ENCODE measurements at places on chromosomes 12 and 14.

DNA sequence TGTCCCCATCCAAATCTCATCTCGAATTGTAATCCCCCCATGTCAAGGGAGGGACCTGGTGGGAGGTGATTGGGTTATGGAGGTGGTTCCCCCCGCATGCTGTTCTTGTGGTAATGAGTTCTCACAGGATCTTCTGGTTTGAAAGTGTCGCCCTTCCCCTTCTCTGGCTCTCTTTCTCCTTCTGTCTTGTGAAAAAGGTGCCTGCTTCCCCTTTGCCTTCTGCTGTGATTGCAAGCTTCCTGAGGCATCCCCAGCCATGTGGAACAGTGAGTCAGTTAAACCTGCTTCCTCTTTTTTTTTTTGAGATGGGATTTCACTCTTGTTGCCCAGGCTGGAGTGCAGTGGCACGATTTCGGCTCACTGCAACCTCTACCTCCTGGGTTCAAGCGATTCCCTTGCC, 104.0 kb downstream of the CCDC91 start:
- no peak for DNase-seq

- peak; percentile 93 for DNase-seq
Measured at GRCh38 chr12:86256163-86256562, at the start of gene MGAT4C. TSS of gene MGAT4C (minus strand) at chr12:86256391.

GRCh38 chr14:43981135-43981768, 525.8 kb downstream of the FSCB start:
- DNase-seq = no peak

DNA sequence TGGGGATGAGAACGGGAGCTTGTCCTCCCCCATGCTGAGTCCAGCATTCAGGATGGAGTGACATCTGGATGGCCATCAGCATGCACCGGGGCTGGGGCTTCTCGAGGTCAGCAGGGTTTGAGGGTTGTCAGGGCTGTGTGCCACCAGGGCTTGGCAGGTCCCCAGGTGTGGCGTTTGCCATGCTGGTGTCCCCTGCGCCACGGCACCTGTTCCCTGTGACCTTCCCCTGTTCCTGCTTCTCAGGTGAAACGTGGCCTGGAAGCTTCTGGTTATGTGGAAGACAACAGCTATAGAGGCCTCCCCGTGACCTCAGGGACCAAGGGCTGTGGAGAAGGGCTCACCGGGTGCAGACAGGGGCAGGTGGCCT, 152.4 kb downstream of the KIF26A start:
- DNase-seq = no peak

GRCh38 chr14:102058146-102058545, 28.7 kb downstream of the HSP90AA1 start:
- no peak for DNase-seq

DNA sequence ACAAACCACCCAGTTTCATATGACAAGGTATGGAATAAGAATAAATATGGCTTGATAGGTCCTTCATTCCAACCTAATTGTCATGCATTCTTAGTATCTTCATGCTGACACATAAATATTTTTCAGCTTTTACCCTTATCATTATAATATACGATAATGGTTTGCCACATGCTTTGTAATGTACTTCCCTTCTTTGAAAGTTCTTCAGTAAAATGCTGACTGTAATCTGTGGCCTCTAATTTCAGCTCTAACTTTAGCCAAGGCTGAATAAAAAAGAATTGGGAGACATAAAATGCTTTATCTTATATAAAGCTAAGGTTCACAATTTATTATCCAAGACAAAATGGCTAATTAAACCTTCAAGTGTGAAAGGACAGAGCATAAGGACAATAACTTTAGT, 2.6 kb upstream of the MAP4K5 start:
- DNase-seq = no peak

DNA sequence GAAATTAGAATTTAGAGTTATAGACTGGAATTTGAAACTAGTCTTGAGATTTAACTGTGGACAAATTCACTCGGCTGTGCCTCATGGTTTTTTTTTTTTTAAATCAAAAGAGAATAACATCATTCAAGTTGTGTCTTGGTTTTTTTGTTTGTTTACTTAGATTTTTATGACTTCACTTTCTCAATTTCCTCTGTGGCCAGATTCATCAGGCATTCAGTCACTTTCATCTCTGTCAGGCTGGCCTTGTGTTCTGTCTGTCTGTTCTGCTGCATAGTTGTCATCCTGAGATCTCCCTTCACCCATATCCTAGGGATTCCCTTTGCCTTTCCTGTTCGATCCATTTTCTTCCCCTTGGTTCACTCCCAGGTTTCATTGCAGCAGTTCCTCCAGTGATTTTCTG, 10.0 kb downstream of the MARK3 start:
- no peak for DNase-seq

GRCh38 chr14:55777877-55778276, 197.9 kb downstream of the KTN1 start:
- no peak for DNase-seq

GRCh38 chr12:67709367-67709954, 60.9 kb downstream of the DYRK2 start:
- no peak for DNase-seq

GRCh38 chr12:76255692-76256091, 92.5 kb downstream of the BBS10 start:
- no peak for DNase-seq
